ENCODE measurements at places on chromosomes 5 and 9. TPM values are rescaled to one million over a fixed set of nuclear protein-coding genes. Genes with fewer than 3 reads are reported as not detected.

The SLC36A1 gene
- 8.4 TPM for polyA plus RNA-seq

The FAT2 gene
- 7.9 TPM for polyA plus RNA-seq

The PPIC gene
- polyA plus RNA-seq: 45.6 TPM

The AQP7 gene
- 22.4 TPM for polyA plus RNA-seq

The PIP5KL1 gene
- polyA plus RNA-seq: 2.2 TPM

The DMRT3 gene
- polyA plus RNA-seq: 1.6 TPM

The LSM11 gene
- polyA plus RNA-seq: 8.2 TPM

The RMND5B gene
- 32.3 TPM for polyA plus RNA-seq

The OLFML2A gene
- 24.9 TPM for polyA plus RNA-seq

The GFI1B gene
- 0.57 TPM for polyA plus RNA-seq

The CKMT2 gene
- 6.0 TPM for polyA plus RNA-seq

The TLR4 gene
- polyA plus RNA-seq: 10.9 TPM

The PPP2R2B gene
- polyA plus RNA-seq: 15.4 TPM

The ZNF618 gene
- 43.4 TPM for polyA plus RNA-seq

The PCDHGA6 gene
- polyA plus RNA-seq: 6.5 TPM

The PCDHB3 gene
- polyA plus RNA-seq: 4.7 TPM

The TMEM215 gene
- 0.26 TPM for polyA plus RNA-seq

The MZB1 gene
- polyA plus RNA-seq: 0.69 TPM

The KIAA0825 gene
- polyA plus RNA-seq: 5.1 TPM

The TXNDC8 gene
- polyA plus RNA-seq: not detected

The LOX gene
- polyA plus RNA-seq: 44.2 TPM

The AGXT2 gene
- polyA plus RNA-seq: 79.6 TPM

The PCDHA11 gene
- polyA plus RNA-seq: 0.16 TPM

The SPATA31C1 gene
- 0.58 TPM for polyA plus RNA-seq

Measured in right renal pelvis (tissue), 4 donors.